ENCODE measurements at places on chromosomes 13 and 19.

- no peak for DNase-seq
These were observed 108.5 kb downstream of the STK24 start for GRCh38 chr13:98468361-98468760.

DNA sequence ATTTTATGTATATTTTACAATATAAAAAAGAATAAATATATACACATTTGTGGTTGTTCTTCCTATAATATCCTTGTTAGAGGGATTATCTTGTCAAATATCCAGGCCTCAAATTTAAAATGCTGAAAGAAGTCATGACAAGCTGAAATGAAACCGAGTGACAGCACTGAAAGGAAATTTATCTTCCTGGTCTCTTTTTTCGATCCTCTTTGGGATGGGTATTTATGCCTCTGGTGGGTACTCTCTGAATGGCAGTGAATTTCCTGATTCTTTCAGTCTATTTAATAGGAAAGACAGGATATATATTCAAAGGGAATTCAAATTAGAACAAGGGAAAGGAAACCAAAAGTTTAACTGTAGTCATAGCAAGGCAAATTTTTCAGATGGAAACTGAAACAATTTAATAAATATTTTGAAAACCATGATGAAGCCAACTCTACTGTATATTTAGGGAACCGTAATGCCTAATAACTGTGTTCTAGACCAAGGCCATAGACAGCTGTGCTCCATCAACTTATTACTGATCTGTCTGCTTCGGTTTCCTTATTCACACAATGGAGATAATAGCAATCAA lies 97.9 kb downstream of the DLEU7 start:
- no peak for DNase-seq

DNA sequence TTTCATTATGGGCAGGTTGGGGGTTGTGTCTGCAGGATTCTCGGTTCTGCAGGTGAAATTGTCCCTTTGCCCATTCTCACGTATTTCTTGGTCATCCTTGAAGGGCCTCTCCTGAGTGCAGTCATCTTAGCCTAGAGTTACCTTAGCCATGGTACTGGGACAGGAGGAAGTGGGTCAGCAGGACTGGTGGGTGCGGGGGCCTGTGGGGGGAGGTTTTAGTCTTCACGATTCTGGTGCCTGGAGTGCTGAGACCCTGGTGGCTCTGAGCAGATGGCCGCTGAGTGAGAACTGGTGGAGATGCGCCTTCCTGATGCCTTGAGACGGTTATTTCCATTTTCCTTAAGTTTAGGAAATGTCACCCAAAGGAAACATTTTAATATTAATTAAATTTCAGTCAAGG lies 11.8 kb downstream of the COL4A2 start:
- DNase-seq: no peak

- no peak for DNase-seq
These were observed 13.6 kb upstream of the ERCC1 start for GRCh38 chr19:45437328-45437727.

DNA sequence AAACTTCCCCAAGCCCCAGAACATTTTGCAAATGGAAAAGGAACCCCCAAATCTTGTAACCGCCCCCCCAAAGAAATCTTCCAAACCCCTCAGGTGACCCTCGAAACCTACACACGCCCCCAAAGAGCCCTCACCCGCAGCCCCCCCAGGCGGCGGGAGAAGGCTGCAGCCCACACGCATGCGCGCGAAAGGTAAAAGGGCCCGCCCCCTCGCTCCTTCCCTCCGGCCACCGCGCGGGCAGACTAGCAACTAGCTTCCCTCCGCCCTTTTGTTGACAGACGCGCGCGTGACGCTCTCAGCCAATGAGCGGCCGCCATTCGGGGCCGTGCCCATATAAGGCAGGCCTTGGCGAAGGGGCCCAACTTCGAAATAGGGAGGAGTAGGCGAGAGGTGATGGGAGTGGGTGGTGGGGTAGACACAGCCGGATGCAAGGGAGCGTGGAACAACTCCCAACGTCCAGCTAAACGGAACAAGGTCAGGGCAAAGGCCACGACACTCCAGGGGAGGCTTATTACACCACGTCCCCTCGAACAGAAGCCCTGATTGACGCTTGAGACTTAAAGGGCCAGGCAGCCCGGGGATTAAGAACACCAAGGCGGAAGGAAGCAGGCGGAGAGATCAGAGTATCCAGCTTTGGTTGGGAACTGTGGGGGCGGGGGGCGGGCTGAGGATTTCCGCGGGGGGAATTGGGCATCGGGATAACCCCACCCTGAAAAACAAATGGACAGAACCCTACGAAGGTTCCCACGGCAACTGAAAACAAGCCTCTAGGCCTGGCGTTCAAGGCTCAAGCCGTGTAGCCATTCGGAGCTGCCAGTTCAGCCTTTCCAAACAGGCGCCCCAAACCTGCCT lies 13.3 kb downstream of the FBXO46 start:
- DNase-seq: peak; percentile 91

- no peak for DNase-seq
These were observed 54.0 kb downstream of the RFC3 start for GRCh38 chr13:33872005-33872351.

DNA sequence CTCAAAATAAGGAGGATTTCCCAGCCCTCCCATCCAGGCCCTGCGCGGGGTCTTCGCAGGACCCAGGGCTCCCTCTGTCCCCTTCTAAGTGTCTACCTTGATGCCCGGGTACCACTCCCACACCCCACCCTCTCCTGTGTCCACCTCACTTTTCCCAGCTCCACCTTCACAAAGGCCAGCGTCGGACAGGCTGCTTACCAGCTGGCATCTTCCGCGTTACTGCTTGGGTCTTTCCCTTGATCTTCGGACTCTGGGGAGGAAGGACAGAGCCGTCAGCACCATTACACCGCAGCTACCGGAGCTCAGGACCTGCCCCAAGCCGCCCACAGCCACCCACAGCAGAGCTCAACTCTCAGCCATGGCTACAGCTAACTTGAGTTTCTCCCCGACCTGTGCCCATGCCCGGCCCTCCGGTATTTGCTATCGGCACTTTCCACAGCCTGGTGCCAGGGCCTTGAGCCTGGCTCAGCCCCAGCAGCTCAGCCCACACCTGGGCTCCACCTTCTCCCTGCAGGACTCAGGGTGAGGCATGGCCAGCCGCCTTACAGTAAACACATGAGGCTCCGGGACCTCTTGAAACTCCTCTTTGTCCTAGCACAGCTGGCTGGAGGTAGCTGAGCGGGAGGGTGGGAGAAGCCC lies 3.8 kb downstream of the C13orf46 start:
- no peak for DNase-seq

DNA sequence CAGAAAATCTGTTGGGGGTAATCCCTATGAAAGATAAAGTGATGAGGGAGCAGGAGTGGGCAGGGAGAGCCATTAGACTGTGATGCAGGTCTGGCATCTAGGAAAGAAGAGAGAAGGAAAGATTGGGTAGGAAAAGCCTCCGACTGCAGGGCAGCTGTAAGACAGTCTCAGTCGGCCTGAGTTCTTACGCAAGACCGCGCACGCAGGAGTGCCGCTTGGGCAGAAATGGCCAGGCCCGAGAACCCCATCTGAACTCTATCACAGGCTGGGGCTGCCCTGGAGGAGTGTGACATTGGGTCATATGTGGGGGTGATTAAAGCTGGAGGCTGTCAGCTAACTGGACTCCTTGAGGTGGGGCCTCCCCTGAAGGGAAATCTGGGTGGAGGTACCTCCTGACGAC lies 13.9 kb upstream of the FBXL3 start:
- no peak for DNase-seq

- DNase-seq: no peak
These were observed 24.3 kb downstream of the ARHGEF7 start for GRCh38 chr13:111139452-111139851.

GRCh38 chr13:62357887-62358645 lies 942.4 kb upstream of the PCDH20 start:
- DNase-seq: no peak

GRCh38 chr13:100154842-100155416 lies 66.0 kb downstream of the PCCA start:
- DNase-seq: no peak

DNA sequence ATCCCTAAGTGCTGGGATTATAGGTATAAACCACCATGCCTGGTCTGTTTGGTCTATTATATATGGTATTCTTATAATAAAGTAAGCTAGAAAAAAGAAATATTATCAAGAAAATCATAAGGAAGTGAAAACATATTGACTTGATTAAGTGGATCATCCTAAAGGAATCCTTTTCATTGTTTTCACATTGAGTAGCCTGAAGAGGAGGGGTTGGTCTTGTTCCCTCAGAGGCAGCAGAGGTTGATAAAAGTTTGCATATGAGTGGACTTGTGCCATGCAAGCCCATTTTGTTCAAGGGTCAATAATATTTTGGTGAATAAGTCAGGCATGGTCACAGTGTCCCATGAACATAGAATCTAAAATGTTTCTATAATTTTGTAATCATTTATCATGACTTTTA lies 52.7 kb downstream of the ZNF627 start:
- no peak for DNase-seq

Measured in stimulated activated CD4-positive, alpha-beta T cell treated with anti-CD3 and anti-CD28 coated beads, TNF-alpha, amount 100 ng/mL, for 4 hours (primary cell).